ENCODE measurements at places on chromosomes 16 and 17.

DNA sequence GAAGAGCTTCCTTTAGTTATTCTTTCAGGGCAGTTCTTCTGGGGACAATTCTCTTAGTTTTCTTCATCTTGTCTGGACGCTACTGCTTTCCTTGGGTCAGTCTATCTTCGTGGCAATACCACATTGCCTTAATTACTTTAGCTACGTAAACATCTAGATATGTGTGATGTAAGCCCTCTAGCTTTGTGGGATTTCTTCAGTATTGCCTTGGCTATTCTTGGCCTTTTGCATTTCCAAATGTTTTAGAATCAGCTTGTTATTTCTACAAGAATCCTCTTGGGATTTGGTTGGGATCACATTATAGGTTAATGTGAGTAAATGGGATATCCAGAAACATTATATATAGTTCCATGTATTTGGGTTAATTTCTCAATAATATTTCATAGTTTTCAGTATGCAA lies 9.0 kb upstream of the ST6GALNAC2 start:
- no peak for DNase-seq

DNA sequence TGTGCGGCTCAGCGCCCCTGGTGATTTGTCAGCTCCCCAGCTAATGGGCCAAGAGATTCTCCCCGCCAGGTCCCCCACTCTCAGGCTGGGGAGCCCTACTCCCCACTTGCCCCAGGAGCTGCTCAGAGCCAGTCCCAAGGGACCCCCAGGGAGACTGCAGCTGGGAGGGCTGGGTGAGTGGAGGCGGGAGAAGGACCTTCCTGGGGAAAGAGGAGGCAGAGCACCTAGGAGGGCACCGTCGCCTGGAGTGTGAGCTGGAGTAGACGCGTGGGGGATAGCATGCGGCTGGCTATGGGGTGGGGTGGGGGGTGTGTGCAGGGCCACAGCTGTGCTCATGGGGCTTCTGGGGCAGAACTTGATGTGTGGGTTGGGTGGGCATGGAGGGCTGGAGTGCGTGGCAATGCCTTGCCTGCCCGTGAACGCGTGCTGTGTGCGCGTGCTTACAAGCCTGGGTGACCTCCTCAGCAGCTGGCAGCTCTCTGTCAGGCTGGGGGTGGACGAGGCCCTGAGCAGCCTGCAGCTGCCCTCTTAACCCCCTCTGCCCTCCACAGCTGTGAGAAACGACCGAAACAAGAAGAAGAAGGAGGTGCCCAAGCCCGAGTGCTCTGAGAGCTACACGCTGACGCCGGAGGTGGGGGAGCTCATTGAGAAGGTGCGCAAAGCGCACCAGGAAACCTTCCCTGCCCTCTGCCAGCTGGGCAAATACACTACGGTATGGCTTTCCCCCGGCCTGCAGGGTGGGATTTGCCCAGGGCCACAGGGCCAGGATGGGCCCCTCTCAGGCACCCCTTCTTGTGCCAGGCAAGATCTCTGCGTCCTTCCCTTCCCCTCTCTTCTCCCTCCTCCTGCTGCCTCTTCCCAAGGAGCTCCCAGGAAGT lies 12.9 kb downstream of the GJD3 start:
- no peak for DNase-seq

DNA sequence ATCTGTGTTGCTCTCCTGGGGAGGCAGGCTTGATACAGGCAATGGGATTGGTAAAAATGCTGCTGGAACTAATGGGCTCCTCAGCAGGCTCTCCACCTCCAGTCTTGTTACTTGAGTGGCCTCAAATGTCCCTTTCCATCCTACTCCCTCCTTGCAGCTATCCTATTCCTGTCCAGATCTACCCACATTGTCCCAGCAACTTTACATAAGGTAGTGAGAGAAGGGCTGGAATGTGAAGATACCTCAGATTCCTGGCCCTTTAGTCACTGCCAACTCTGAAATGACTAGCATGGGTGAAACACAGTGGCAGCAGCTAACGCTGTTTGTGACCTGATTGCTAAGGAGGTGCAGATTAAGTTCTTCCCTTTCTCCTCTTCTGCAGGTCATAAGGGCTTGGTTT lies 210.1 kb upstream of the HS3ST4 start:
- no peak for DNase-seq

GRCh38 chr16:88383401-88384221 lies 852 bp downstream of the ZNF469 start:
- DNase-seq = no peak

DNA sequence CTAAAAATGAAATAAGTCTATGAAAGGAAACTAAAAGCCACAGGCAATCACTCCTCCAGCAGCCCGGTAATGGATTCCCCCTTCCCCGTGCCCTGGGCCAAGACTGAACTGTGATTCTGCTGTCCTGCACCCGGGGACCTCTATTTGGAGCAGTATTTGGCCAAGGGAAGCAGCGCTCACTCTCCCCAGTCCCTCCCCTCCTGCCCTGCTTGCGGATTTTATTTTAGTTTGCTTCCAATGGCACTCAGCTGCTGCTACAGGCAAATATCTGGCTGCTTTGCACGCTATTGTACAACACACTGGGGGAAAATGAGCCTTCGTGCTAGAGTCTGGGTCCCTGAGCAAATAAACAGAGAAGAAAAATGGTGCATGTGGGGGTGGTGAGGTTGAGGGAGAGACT lies 975.7 kb upstream of the RBFOX1 start:
- no peak for DNase-seq

GRCh38 chr17:13776027-13776551 lies 174.4 kb upstream of the HS3ST3A1 start:
- DNase-seq = no peak

DNA sequence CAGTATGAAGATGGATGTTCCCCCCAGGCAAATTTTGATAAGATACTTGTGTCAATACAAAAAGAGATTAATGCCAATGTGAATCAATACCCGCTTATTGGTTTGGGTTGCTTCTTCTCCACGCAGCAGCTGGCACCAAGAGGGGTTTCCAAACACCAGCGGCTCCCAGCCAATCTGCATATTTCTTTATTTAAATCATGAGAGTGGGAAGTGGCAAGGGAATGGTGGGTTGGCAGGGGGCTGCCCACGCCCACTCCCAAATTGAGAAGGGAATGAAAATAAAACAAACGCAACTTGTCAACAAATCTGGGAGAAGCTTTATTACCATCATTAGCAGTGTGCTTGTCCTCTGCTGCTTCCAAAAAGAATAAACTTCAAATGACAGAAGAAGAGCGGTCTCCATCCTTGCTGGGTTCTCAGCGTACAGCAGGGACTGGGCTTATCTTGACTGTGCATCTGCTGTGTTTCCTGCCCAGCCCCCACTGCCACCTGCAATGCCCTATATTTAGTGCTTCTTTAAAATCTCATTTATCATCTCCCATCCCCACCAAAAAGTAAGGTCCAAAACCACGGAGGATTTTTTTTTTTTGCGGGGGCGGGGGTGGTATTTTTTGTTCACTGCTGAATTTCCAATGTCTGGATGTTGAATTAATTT lies 34.9 kb upstream of the C16orf78 start:
- no peak for DNase-seq

DNA sequence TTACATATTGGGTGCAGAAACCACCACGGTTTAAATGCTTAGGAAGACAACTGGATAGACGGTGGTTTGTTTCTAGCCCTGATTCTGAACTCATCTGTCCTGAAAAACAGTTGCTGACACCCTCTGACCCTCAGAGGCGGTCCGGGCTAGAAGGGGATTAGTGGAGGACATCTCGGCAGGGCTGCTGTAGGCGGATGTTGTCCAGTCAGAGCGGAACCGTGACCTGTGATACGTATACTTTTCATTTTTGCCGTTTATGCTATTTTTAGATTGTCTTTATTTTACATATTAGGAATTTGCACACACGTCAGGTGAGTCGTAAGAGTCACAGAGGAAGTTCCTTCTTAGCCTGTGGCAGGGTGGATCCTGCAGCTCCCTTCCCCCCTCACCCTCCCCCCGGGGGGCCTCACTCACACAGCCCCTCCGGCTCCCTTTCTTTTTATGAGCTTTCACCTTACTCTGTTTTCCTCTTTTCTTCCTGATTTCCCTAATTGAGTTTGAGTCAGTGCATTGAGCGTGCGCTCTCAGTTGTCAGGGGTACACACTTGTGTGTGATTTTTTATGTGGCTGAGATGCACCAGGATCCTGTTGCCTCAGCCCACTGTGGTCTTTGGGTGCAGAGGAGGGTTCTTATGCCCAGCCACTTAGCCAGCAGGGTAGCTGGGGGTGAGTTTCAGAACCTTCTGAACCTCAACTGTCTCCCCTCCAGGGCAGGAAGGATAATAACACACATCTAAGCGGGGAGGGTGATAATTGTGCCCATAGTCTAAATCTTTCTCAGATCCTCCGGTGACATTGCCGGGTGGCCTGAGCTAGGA lies 211.1 kb upstream of the CHMP6 start:
- no peak for DNase-seq

- DNase-seq = no peak
Observed at GRCh38 chr17:50943575-50943933, 77.4 kb upstream of the TOB1 start.

DNA sequence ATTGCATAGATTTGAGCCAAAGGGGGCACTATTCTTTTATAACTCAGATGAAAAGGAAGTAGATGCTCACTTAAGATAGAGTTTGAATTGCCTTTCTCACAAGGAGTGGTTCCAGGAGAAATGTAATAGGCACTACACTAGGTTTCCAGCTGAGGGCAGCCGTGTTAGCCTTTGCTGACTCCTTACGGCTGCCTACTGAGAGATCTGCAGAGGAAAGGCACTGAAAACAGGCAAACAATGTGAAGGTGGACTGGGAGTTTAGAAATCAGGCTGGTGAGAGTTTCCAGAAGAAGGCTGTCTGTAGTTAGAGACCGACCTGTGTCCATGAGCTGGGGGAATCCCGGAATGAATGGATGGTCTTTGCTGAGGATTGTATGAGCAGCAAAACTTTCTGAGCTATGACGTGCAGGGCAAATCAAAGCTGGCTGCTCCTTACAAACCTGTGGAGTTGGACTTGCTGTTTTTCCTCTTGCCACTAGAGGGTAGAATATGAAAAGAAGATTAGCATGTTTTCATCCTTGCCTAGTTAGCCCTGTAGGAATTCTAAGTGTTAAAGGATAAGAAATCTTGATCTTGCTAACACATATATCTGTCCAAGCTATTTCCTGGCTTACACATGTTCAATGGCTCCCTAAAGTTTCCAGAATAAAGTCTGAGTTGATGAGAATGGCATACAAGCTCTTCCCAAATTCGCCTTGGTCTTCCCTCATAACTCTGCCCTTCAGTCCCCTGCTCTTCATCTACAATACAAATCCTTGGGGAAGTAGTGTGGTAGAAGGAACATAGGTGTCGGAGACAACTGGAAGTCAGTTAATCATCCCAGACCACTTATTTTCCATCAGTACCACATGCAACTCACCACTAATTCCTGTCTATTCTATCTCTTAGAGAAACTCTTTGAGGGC lies 20.1 kb upstream of the TAOK1 start:
- DNase-seq = peak; percentile 54

- no peak for DNase-seq
Observed at GRCh38 chr16:9072806-9073341, 18.6 kb upstream of the HAPSTR1 start.

DNA sequence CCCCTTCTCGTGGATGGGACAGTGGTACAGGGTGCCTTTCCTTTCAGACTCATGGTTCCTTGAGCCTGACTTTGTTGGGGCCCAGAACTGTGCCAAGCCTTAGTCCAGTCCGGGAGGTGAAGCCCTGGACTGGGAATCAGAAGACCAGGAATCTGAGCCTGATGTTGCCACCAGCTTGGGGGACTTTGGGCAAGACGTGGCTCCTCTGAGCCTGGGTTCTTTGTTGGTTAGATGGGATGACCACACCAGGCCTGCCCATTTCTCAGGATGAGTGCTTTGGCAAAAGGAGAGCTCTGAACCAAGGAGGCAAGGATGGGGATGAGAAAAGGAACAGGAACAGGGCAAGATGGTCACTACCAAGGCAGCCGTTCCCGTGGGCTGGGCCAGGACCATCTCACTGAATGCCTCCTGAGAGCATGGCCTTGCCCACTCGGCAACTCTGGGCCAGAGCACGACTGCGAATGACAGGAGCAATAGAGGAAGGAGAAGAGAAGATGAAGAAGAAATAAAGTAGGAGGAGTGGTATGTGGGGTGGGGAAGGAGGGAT lies 32.5 kb downstream of the PITPNM3 start:
- DNase-seq = no peak

GRCh38 chr17:16923097-16923903 lies 48.6 kb downstream of the TNFRSF13B start:
- DNase-seq = no peak

GRCh38 chr16:49547448-49547847 lies 173.8 kb downstream of the C16orf78 start:
- no peak for DNase-seq

DNA sequence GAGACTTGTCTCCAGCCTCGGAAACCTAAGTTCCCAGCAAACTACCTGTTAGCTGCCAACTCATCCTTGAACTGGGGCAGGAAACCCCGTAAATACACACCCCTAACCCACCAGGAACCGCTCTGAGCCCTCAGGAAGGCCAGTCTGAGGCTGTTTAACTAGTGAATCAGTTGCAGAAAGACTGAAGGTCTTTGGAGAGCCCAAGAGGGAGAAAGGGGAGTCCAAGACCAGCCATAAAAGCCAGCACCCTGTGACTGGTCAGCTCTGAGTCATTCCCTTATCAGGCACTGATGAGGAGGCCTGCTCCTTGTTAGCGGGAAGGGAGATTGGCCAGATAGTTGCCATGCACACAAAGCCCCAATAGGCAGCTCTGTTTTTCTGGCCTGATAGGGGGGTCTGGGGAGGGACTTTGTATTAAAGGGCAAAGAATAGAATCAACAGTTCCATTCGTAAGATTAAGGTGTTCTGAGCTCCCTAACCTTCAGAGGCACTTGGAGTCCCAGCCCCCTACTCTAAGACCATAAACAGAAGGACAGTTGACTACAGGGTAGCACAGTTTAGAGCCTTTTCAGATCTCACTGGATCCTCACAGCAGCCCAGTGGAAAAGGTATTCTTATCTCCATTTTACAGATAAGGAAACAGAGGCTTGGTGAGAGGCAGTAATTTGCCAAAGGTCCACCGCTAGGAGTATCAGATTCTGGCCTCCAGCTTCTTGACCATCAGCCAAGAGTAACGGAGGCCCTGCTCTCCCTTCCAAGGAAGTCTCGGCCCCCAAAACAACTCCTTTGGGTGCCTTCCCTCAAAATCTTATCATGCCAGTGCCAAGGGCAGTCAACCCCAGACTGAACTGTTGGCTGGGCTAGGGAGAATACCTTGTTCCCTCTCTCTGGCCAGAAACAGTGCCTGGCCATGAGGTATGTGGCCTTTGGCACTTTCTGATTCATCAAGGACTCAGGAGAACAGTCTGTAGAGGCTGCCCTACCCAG lies 2.2 kb upstream of the KRT19 start:
- peak; percentile 90 for DNase-seq

DNA sequence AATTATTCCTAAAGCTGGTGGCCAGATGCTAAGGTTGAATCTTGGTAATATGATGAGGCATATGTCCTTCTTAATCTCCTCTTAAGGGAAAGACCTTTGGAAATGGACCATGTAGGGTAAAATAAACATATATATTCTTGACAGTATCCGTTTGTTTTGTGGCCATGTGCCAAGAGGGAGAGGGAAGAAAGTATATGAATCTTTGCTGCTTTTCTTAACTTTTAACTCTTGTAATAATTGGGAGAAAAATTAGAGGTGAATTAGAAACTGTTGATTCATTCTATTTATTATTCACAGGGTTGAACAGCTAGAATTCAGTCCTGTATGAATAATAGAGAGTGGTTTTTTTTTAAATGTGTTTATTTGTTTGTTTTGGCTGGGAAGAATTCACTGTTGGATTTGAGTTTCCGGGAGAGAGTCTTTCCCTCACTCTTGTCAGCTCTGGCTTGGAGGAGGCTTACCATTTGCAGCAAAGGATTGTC lies 31.6 kb downstream of the AATF start:
- DNase-seq = no peak

Data from erythroblast (primary cell).